ENCODE measurements at places on chromosomes 4 and X.

- DNase-seq: no peak
Measured at GRCh38 chr4:164485136-164485535, 268.8 kb upstream of the SMIM31 start.

GRCh38 chr4:124321364-124321763 is 391.2 kb downstream of the ANKRD50 start:
- DNase-seq: no peak

- DNase-seq: no peak
Measured at GRCh38 chr4:73387552-73387951, 16.5 kb upstream of the ALB start.

DNA sequence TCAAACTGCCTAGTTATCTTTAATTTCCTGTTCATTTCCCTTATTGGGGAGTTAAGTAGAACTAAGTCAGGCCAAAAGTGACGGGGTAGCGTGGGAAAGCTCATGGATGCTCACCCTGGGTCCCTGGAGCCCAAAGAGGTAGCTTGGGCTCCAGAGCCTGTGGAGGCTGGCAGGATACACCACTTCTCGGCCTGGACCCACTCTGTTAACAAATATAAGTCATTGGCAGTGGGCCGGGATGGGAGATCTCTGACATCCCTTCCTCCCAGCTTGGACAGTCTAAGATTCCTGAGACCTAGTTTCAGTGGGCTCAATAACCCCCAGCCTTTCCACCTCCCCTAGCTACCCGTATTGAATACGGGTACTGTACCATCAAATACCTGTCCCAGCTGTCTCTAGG is 106.1 kb downstream of the EFNB1 start:
- no peak for DNase-seq

DNA sequence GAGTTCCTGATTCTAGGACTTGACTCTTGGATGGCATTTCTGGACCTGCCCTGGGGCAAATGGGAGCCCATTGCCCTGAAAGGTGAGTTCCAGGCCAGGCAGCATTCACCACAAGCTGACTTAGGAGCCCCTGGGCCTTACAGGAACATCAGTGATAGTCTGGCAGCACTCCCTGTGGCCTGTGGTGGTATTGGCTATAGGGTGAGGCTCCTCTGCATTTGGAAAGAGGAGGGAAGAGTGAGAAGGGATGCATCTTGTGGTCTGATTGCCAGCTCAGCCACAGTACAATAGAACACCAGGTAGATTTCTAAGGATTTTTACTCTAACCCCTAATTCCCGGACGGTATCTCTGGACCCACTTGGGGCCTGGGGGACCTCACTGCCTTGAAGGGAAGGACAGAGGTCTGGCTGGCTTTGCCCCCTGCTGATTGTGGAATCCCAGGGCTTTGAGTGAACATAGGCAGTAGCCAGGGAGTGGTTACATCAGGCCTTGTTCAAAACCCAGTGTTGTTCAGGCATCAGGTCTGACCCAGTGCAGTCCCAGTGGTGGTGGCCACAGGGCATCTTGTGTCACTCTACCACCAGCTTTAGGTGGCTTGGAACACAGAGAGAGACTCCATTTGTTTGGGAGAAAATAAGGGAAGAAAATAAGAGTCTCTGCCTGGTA is 32.9 kb downstream of the MAGED4 start:
- no peak for DNase-seq

GRCh38 chrX:49995107-49995731 is 72.8 kb downstream of the CLCN5 start:
- no peak for DNase-seq

GRCh38 chrX:74781507-74782034 is 143.7 kb downstream of the NEXMIF start:
- no peak for DNase-seq

Measured in right forelimb (tissue), 1 donor.